Activated T-helper 2 cell treated with anti-CD3 and anti-CD28 coated beads, Interferon-gamma antibody, Interleukin-2, Interleukin-4, amounts not matched to agents 10 μg/mL and 5 μg/mL and 100 μg/mL, durations not matched to agents 14 hours and 24 hours and 36 hours (primary cell): ENCODE measurements at places on chromosomes 12 and 14. TPM values are rescaled to one million over a fixed set of nuclear protein-coding genes. Genes with fewer than 3 reads are reported as not detected.

- DNase-seq: no peak
Observed at GRCh38 chr12:83408146-83408545, 721.4 kb downstream of the TMTC2 start.

Gene SCFD1
- total RNA-seq: 72.8 and 76.1 TPM in 2 replicates

Gene CEP83
- total RNA-seq: 32.4 and 35.9 TPM in 2 replicates

- no peak for DNase-seq
Observed at GRCh38 chr14:34183478-34183877, 232.6 kb upstream of the EGLN3 start.
